PC-9 (cell line): ENCODE measurements at places on chromosomes 3 and 15. TPM values are rescaled to one million over a fixed set of nuclear protein-coding genes. Genes with fewer than 3 reads are reported as not detected.

DNA sequence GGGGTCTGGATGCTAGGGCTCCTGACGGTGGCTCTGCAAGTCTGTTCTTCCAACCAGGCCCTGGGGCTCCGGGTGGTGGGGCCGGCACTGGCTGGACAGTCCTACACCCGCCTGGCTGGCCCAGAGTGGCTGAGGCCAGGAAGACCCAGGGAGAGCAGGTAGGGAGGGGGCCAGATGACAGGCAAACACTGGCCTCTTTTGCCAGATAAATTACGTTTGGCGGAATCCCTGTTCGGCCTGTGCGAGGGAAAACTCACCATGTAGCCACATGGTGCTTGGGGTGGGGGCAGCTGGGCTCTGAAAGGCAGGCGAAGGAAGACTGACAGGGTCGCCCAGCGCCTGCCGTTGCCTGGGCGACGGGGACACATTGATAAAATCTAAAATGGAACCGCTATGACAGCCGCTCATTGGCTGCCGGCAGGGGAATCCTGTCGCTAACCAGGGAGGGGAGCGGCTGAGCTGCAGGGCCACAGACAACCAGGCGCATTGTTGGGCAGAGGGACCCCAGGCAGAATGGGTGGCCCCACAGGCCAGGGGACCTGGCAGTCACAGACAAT, 30.4 kb downstream of the IQSEC1 start:
- H3K4me3 ChIP-seq: no peak overlapping the region
- H3K36me3 ChIP-seq: no peaks in the 10 kb centered on the region
- no peaks in the 10 kb centered on the region for H3K27me3 ChIP-seq

- H3K27me3 ChIP-seq: no peaks in the 10 kb centered on the region
- peak overlapping the region; percentile 76 for H3K27ac ChIP-seq
- DNase-seq: no peak
- peaks cover 36% of the 10 kb centered on the region for H3K36me3 ChIP-seq
Observed at GRCh38 chr3:179603831-179604230, 607 bp downstream of the MRPL47 start.

- H3K36me3 ChIP-seq: no peaks in the 10 kb centered on the region
- H3K4me1 ChIP-seq: no peaks in the 10 kb centered on the region
- no peak for DNase-seq
- H3K27ac ChIP-seq: no peak overlapping the region
- H3K27me3 ChIP-seq: 0 out of 2 replicates have a peak, but pooled peaks cover 6% of the 10 kb centered on the region
Observed at GRCh38 chr15:88118035-88118434, 138.5 kb downstream of the NTRK3 start.

DNA sequence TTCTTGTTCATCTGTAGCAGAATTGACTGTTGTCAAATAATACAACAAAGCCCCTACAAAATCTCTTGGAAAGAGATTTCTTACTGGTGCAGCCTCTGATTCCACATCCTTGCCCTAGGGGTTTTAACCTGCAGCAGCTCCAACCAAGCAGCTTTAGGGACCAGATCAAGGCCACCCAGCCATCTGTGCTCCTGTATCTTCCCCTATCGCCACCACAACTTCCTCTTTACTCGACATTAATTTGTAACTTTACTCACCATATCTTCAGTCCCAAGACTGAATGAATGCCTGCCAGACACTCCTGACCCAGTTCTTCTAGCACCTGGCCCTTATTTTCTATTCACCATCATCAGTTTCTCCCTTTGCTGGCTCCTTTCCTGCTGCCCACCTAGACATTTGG, 156.6 kb upstream of the IL12A start:
- H3K4me1 ChIP-seq: peaks cover 25% of the 10 kb centered on the region
- no peaks in the 10 kb centered on the region for H3K27me3 ChIP-seq
- H3K27ac ChIP-seq: no peak overlapping the region
- no peaks in the 10 kb centered on the region for H3K36me3 ChIP-seq

DNA sequence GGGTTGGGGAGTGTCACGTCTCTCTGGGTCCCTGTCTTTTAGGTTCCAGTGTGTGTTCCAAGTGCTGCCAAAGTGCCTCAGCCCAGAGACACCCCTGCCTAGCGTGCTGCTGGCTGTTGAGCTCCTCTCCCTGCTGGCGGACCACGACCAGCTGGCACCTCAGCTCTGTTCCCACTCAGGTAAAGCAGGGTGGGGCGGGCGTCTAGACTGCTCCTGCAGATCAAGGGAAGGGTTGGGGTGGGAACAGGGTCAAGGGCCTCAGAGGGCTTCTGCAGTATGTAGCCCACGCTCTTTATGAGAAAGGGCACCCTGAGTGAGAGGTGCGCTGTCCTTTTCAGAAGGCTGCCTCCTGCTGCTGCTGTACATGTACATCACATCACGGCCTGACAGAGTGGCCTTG, 17.2 kb downstream of the ATRIP start:
- H3K4me1 ChIP-seq: peaks cover 14% of the 10 kb centered on the region
- H3K36me3 ChIP-seq: no peaks in the 10 kb centered on the region
- H3K27ac ChIP-seq: no peak overlapping the region
- no peak overlapping the region for H3K4me3 ChIP-seq

DNA sequence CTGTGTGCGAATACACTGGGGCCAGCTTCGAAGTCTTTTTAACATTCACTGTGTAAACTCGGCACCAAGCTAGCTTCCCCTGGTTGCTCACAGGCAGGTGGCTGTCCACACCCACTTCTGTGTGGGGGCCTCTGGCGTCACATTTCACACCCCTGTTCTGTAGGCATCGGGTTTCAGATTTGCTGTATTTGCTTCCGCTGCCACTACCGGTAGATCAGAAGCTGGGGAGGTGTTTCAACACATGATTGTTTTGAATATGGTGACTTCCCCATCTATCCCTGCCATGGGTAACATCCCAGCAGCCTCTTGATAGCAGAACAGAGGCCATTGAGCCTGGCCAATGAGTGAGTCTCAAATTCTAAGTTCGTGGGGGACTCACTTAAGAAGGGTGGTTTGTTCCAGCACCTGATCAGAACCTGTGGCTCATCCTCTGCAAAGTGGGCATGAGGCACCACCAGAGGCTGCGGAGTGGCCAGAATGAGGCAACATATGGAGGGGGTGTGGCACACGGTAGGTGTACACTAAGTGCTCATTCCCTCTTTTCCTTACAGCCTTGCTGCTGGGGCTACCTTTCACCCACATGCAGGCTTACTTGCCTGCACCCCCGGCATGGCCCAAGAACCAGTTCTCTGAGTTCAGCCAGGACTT, 61.5 kb downstream of the IQSEC1 start:
- peaks cover 62% of the 10 kb centered on the region for H3K4me1 ChIP-seq
- H3K4me3 ChIP-seq: peak overlapping the region; percentile 21; the same call in 1 of the 2 replicates
- peak; percentile 87 for DNase-seq
- H3K27ac ChIP-seq: peak overlapping the region; percentile 75
- no peaks in the 10 kb centered on the region for H3K27me3 ChIP-seq
- H3K36me3 ChIP-seq: no peaks in the 10 kb centered on the region

DNA sequence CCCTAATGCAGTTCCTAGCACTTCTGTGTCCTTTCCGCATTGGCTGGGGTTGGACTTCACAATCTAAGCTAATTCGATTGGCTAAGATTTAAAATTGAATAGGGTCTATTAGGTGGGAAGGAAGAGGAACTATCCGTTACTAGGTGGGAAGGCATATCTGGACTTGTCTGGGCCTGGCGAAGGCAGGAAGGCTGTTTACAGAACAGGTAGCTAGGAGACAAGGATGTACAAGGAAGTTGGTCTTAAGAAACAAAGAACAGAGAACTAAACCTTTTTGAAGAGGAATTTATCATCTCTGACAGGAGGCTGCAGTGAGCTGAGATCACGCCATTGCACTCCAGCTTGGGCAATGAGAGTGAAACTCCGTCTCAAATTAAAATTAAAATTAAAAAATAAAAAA, 17.3 kb upstream of the ATG7 start:
- peaks cover 15% of the 10 kb centered on the region; the same call in 1 of the 2 replicates for H3K36me3 ChIP-seq
- DNase-seq: no peak
- peaks cover 11% of the 10 kb centered on the region for H3K4me1 ChIP-seq
- no peak overlapping the region for H3K27ac ChIP-seq
- no peaks in the 10 kb centered on the region for H3K27me3 ChIP-seq

GRCh38 chr15:74200412-74200815, 2.2 kb downstream of the STRA6 start:
- peak; percentile 93 for DNase-seq
- peak overlapping the region; percentile 95 for H3K27ac ChIP-seq
- peaks cover 79% of the 10 kb centered on the region for H3K4me1 ChIP-seq
- no peaks in the 10 kb centered on the region for H3K27me3 ChIP-seq
- peak overlapping the region; percentile 73; the same call in 1 of the 2 replicates for H3K4me3 ChIP-seq

Gene DGKG
- 9.8 and 20.0 TPM in 2 replicates for total RNA-seq

Gene FNDC3B
- total RNA-seq: 79.4 and 106 TPM in 2 replicates

Gene GPR27
- total RNA-seq: not detected in 2 replicates

Gene CLASP2
- 36.5 and 52.9 TPM in 2 replicates for total RNA-seq

Gene TMEM266
- 0.38 and 0.41 TPM in 2 replicates for total RNA-seq
